HuH-7 (cell line): ENCODE measurements at places on chromosomes 5 and 9.

DNA sequence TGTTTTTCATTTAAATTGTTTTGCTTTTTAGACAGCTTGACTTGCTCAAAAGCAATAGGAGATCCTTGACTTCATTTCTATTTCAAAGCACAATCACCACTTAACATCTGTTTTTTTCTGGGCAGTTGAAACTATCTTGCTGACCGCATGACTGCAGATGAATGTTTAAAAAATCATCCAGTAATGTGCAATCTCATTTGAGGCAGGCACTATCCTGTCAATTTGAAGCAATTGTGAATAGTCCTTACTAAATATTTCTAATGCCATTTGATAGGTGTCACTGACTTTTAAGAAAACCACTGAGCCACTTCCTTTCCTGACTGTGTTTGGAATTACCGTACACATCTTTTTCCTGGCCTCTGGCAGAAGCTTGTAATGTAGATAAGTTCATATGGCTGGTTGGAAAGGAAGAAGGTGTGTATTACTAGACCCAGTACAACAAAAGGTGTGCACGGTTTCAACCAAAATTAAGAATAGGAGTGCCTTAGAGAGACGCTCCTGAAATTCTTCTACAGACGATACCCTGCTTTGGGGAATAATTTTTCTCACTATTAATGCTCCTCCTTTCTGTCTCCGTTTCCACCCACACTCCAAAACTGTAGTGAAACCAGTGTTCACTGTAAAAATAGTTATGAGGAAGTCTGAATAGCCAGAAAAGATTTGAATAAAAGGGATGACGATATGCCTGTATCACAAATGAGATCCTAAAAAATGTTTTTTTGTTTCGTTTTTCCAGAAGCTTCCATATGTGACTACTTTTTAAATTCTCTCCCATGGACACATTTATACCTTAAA lies 136.7 kb upstream of the MOCS2 start:
- DNase-seq = no peak

GRCh38 chr5:55917402-55918086 lies 66.4 kb downstream of the IL31RA start:
- DNase-seq = no peak

- DNase-seq = no peak
Observed at GRCh38 chr5:60576425-60576824, 123.5 kb downstream of the DEPDC1B start.

- DNase-seq = no peak
Observed at GRCh38 chr5:169753795-169754194, 116.7 kb downstream of the DOCK2 start.

GRCh38 chr5:148913985-148914431 lies 87.6 kb downstream of the ADRB2 start:
- DNase-seq = no peak

DNA sequence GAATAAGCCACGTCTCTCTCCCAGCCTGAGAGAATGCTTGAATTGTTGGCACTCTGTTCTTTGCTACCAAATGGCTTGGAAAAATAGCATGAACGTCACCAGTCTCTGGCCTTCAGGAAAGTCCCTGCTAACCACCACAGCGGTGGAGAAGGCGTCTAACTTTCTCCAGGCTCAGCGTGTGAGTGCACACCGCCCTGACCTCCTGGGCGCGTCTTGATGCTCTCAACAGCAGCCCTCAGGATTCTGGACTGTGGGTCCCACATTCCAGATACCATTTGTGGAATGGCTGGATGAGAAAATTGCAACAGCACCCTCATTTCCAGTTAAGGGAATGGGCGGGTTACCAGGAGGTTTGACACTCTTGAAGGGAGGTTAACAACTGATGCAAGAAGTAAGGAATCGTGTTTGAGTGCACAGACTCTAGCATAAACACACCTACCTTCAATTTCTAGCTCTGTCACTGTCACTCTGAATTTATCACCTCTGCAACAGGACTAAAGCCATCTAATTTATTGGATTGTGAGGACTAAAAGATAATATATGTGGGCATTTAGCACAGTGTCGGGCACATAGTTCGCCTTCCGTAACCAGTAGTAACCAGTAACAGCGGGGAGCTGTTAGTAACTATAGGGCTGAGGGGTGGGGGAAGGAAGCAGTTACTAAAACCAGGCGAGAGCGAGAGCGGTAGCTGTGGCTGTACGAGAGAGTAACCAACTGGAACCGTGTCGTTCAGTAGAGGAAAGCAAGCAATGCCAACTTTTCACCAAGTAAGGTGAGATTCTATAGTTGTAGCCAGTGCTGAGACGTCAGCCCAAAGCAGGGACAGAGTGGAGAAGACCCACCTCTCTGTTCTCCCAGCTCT lies 807 bp upstream of the PLGRKT start:
- DNase-seq = no peak

DNA sequence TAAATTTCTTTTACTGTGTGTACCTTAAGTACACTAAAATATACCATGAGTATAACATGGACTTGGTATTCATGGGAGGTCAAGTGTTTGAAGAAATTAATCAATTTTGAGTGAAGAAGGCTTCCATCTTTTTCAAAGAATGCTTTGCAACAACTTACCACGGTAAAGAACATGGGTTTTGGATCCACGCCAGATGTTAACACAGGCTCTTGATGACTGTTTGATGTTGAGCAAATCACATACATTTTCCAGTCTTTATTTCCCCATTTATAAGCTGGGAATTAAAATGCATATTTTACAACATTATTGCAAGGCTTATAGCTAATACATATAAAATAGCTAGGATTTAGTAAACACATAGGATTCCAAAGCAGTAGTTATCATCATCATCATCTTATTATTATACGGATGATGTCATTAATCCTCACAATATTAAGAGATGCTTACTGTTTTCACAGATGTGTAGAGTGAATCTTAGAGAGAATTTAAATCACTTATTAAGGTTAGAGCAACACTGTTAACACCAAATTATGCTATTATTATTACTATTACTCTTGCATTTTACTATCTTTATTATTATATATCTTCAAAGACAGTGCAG lies 362.0 kb downstream of the PRELID2 start:
- DNase-seq = no peak

- DNase-seq = no peak
Observed at GRCh38 chr9:84481636-84482218, 141.2 kb upstream of the SLC28A3 start.

DNA sequence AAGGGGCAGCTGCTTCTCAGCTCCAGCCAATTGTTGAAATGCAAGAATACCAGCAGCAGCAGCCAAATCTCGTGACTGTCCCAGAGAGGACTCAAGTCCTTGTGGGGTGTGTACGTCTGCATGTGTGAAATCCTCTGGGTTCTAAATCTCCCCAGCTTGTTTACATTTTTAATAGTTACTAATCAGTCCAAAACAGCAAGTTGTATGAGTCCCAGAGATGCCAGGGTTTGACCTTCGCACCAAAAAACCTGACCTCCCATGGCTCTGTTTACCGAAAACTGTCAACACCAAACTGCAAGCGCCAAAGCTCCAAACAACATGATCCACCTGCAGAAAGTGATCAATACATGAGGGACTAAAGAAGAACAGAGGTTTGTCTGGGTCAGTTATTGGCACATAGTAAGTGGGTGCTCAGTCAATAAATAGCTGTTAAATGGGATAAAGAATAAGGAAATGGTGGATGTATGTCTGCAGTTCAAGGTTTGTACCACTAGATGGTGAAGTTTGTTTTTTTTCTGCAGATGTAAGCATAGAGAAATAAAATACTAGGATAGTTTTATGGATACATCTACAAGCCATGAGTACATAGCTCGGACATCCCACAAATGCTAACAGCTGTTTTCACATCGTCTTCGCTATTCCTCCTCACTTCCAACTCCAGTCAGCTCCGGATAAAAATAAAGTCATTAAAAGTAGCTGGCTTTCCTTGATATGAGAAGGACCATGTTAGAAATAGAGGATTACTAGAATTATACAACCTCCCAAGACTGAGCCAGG lies 85.3 kb upstream of the ADRB2 start:
- peak; percentile 5 for DNase-seq

DNA sequence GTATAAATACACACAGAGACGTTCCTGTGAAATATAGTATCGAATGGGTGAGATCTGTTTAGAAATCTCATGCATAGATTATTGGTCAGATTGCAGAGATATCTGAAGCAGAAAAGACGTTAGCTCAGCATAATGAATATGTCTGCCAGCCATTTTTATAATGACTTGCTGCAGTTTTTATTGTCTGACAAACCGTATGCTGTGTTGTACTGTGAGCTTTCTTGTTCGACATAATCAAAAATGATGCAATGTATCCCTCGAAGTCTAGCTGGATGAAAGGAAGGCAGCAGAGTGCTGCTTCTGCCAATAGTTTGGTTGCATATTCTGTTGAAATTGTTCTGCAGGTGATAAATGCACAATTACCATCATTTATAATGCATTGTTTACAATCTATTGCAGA lies 514.9 kb upstream of the ARRDC3 start:
- no peak for DNase-seq

DNA sequence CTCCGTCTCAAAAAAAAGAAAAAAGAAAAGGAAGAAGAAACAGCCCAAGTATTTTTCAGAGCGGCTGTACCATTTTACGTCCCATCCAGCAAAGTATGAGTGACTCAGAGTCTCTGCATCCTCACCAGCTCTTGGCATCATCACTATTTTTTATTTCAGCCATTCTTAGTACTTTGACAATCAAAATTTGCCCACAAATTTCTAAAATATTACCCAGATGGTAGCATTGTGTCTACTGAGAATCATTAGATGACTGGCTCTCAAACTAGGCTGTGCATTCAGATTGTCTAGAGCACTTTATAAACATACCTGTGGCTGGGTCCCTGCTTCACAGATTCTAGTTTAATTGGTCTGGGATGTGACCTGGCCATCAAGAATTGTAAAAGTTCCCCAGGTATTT lies 21.6 kb upstream of the MELK start:
- DNase-seq = no peak

DNA sequence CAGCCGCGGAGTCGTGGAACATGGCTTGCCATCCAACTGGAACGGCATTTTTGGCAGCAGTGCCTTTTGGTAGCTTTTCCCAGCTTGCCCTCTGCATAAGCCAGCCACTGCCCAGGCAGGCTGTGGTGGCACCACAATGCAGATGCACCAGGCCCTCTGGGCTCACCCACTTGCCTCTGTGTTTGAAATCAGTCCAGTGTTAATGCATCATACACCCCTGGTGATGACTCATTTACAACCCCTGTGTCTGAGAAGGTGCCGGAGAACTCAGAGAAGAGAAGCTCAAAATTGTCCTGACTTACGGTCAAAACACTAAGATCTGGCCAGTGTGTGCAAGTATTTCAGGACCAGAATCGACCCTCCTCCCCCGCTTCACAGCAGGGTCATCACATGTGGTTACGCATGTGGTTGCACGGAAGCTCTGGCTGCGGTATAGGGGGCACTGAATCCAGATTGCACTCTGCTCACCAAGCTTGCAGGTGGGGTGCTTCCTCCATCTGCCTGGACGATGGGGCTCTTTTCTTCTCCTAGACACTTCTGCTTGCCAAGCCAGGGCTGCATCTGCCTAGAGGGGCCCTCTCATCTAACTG lies 66.5 kb upstream of the SMIM15 start:
- DNase-seq = no peak

DNA sequence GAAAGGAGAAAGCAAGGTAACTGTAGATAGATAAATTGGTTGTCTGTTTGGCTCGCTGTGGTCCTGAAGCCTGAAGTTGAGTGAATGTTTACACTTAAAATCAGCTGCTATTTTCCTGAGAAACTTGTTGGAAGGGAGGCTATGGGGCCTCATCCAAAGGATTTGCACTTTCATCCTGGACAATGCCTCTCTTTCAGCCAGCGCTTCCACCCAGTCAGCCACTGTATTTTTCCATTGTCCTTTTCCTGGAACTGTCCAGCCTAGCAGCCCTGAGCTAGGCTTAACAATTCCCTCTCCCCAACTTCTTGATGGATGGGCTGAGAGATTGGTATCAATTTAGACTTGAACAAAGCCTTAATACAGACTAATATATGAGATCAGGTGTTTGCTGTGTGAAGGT lies 429.2 kb downstream of the DMAC1 start:
- no peak for DNase-seq

DNA sequence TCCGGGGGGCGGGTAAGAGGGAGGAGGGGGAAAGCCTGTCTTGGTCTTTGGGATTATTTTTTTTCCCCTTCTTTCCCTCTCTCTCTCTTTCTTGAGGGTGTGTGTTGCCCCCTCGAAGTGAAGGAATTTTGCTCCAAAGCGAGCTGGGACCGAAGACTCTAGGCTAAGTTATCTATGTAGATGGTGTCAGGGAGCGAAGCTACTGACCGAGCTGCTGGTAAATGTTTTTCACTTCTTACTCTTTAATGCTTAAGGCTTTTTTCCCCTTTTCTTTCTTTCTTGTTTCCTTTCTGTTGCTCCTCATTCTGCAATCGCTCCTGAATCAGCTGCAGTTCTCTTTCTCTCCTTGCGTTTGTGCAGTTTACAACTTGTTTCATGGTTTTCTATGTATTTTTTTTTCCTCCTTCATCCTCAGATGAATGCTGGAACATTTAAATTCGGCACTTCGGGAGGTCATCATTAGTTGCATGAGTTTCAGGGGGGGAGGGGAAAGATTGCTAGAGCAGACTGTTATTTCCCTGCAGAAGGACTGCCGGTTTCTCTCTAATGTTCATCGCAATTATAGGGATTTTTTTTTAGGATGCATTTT lies 1312.0 kb upstream of the WWC1 start:
- DNase-seq = no peak

DNA sequence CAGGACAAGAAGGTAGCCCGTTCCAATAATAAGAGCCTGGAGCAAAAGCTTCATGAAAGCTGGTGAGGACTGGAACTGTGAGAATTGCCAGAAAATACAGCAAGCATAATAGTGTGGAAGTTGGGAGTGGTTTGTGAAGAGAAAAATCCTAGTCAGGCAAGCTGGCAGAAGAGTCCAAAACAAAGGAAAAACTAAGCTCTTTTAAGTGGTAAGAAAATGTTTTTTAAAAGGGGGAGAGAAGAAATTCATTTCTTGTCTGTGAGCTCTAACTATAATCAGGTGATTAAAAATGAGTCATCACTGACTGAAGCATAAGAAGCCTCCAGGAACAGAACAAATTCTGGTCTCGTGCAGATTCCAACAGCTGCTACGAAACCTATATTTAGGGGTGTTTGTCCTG lies 102.6 kb downstream of the CAAP1 start:
- no peak for DNase-seq

DNA sequence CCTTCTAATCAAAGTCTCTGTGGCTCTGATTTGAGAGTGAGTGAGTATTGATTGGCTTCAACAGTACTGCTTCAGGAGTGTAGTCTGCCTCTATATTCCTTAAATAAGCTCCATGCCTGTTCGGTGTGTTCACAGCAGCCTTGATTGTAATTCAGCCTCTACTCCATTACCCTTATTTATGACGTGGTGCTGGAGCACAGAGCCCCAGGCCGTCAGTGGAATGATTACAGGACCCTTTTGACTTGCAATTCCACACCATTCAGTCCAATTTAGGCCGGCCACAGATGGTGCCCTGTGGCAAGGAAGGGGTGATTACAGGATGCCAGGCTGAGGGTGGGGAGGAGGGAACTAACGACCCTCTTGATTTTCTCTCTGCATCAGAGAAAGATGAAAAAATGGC lies 110.3 kb downstream of the ASTN2 start:
- DNase-seq = no peak

- no peak for DNase-seq
Observed at GRCh38 chr9:136858844-136859757, 7.0 kb downstream of the MAMDC4 start.

- DNase-seq = no peak
Observed at GRCh38 chr5:138616508-138616907, 41.3 kb upstream of the HSPA9 start.

- no peak for DNase-seq
Observed at GRCh38 chr5:56059854-56060253, 65.1 kb upstream of the IL6ST start.
